Fibroblast of villous mesenchyme (primary cell): ENCODE measurements at places on chromosomes 2 and 18. TPM values are rescaled to one million over a fixed set of nuclear protein-coding genes. Genes with fewer than 3 reads are reported as not detected.

Gene LRATD1
- total RNA-seq = 0.97 and 1.7 TPM in 2 replicates

Gene RTP5
- not detected in 2 replicates for total RNA-seq

DNA sequence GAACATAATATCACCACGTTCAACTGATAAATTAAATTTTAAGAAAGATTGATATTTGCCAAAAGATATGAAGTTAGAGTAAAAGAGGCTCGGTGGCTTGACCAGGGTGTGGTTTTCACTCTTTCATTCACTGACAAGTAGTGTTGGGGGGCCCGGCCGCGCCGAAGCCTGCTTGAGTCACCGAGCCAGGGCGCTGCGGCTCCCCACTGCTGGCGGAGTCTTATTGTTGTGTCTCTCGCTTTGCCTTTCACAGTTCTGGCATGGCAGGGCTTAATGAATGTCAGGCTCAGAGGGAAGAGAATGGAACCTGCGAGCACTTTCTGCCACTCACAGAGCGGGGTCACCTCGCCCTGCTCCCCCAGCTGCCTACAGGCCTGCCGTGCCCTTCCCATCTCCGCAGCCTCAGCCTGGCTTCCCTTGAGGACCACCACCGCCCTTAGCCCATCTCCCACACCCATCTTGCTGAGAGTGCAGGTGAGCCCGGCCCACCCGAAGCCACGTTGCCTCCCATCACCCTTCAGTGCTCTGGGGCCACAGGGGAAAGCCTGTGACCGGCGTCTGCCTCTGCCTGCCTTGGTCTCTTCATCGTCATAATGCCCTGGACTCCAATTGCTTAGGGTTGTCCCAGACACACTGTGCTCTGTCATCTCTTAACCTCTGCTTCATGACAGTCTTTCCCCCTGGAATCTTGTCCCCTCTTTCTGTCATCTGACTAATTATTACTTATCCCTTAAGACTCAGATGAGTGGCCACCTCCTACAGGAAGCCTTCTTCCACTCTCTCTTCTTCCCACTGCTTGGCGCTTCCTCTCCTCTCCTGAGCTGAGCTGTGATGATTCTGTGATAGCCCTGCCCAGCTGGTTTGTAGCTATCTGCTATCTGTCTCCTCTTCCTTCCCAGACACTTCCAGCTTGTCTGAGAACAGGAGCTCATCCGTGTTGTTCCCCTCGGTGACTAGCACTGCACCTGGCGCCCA lies 142.5 kb downstream of the FAM210A start:
- no peak for DNase-seq

- DNase-seq = no peak
These were observed 75.3 kb downstream of the MAP3K20 start for GRCh38 chr2:173150963-173151362.
